ENCODE measurements at places on chromosomes 12 and 14.

GRCh38 chr12:45726603-45727300 is 2.8 kb upstream of the ARID2 start:
- peak; percentile 49 for DNase-seq

GRCh38 chr14:95522556-95522955 is 6.1 kb upstream of the SYNE3 start:
- no peak for DNase-seq

- DNase-seq = no peak
These were observed 661.1 kb downstream of the VRK1 start for GRCh38 chr14:97458255-97458654.

GRCh38 chr14:39276579-39277114 is 42.9 kb downstream of the MIA2 start:
- DNase-seq = no peak

- DNase-seq = no peak
These were observed 905 bp downstream of the CISTR start for GRCh38 chr12:53750812-53751335.

DNA sequence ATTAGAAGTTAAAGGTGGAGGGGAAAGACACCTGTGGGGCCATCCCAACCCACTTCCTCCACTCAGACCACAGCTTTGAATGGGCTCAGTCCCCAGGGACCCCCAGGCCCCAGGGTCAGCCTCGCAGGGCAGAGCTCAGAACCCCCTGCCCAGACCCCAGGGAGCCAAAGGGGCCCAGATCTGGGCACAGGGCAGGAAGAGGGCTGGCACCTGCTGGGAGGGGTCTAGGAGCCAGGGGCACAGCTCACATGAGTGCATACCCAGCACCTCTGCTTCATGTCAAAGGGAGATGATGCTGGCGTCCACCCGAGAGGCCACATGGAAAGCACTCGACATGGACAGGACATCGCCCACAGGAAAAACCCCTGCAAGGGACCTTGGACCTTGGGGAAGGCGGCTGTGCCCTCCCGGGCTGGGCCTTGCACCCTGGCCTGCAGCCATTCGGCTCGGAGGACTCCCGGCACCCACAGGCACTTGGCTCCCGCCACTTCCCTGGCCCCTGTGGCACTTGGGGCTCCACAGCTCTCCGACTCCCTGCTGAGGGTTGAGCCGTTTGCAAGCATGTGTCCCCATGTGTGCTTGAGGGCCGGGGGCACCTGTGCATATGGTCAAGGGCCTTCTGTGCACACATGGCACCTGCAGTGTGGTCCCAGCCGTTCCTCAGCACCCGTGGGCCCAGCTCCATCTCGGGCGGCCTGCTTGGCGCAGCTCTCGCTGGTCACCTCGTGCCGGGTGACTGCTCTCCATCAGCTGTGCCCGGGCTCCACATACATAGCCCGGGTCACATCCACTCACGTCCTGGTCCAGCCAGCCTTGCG is 7.8 kb upstream of the AMN start:
- no peak for DNase-seq

GRCh38 chr12:91009319-91009950 is 4.7 kb upstream of the EPYC start:
- no peak for DNase-seq

DNA sequence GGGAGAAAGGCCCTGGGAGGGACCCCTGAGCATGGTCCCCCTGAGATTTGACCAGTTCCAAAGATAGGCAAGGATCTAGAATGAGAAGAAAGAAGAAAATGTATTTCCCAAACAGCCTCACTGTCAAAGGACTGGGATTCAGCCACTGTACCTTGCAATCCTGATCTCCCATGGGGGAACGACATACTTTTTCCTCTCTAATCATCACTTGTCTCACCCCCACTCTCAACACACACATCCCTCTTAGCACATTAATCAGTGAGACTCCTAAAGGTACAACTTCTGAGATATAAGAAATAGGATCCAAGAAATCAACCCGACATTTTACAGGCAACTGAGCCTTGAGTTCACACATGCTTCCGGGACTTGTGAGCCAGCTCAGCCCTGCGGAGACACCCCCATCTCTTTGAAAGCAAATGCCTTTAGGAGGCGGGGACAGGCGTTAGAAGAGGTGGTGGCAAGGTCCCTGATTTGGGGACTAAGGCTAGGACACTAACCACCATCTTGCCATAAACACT is 1.4 kb downstream of the MAP3K9 start:
- no peak for DNase-seq

DNA sequence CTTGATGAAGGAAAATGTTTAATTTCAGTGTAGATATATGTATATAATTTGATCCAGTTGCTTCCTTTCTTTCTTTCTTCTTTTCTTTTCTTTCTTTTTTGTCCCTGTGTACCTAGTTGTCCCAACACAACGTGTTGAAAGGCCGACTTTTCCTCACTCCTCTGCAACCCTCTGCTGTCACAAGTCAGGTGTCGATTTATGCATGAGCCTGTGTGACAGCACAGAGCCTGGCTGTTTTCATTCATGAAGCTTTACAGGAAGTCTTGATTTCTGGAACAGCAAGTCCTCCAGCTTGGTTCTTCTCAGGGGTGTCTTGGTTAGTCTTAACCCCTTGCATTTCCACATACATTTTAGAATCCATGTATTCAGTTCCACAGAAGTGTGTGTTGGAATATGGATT is 88.1 kb downstream of the PPP2R5C start:
- no peak for DNase-seq

GRCh38 chr12:56877195-56878009 is 56.8 kb downstream of the SDR9C7 start:
- DNase-seq = no peak

DNA sequence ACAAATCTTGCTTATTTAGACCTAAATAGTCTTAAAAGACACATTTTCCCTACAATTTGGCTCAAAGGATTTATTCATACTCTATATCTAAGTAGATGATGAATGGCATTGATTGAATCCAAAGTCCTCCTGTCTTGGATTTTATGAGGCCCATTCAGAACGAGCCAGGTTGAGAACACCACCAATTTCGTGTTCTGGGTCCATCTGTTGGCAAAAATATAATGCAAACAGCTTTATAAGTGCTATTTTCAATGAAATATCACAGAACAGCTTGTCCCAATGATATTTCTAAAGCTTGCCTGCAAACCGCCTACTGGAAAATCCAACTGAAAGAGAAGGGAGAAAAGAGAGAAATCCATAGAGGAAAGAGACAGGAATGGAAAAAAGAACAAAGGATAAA is 204.8 kb upstream of the GARIN6 start:
- DNase-seq = no peak

DNA sequence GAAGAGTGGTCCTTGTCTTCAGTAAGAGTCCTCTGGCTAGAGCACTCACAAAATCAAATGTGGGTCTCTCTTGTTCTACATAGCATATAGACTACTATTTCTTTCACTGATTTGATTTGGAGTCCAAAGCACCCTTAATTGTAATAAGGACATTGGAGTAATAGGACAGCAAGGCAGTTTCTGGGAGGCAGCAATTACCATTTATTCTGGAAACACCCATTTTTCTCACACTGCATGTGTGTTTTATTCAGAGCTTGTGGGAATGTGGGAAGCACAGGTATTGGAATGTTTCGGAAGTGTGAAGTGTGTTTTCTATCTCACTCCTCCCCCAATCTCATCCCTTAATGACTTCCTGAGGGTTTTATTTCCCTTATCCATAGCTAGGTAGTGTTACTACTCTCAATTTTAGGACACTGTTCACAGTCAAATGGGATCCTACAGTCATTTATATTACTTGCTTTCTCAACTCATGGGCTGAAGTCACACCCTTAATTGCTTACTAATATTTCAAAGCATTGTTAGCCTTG is 20.2 kb downstream of the PCBP2 start:
- no peak for DNase-seq

DNA sequence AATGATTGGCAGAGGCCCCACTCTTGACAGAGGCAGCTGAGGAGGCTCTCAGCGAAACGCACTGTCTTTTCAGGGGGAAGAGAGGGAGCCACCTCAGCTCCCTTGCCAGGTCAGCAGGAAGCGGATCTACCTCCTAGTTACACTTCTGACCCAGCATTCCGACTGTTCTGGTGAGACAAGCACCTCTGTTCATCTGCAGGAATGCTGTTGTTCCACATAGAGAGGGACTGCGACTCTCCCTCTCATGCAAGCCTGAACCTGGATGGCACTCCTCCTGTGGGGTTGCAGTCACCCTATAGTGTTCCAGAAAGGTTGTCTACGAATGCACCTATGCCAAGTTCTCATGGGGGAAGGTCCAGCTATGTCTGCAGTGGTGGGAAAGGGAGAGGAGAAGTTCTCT is 37.1 kb upstream of the AEBP2 start:
- no peak for DNase-seq

DNA sequence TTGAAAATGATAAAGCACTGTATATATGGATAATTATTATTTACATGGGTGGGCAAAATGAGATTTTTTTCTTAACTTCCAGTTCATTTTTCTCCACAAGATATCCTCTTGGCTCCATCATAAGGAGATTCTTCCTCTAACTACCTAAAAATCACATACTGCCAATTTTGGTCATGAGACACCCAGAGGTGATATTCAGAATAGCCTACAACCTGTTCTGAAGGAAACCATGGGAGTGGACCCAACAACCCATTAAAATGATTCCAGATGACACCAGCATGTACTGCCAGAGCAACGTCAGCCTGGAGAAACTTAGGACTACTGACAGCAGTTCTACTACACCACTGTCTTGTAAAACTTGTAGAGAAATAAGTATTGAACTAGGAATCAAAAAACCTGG is 136.3 kb upstream of the TMPO start:
- no peak for DNase-seq

DNA sequence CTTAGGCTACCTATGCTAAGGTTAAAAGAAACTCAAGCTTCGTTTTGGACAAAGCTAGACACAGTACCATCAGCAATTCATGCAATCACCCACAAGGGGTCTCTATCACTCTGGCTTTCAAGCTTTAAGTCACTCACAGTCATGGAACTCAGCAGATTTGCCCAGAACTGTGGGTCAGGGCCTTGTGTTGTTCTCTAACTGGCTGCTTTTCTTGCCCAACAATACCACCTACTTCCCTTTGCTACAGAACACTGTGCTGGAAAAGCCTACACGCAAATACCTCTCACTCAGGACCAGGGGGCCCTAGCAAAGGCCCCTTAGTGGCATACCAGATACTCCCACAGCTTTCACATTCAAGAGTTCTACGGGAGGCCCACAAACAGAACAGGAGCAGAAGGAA is 9.1 kb downstream of the NEMP1 start:
- no peak for DNase-seq

DNA sequence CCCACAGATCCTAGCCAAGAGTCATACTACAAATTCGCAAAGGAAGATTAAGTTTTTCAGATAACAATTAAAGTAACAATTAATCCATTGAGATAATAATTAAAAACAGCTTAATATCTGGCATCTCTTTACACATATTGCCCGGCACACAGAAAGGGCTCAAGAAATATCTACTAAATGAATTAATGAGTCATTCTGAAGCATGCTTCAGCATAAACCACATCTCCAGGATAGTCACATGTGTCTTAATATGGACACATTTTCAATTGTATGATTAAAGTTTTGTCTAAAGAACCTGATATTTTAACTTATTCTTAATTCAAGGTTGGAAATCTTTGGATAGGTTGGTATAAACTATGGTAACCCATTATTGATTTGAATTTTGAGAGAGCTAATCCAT is 9.6 kb downstream of the ITPR2 start:
- no peak for DNase-seq

GRCh38 chr14:104346608-104347007 is 208.2 kb downstream of the KIF26A start:
- no peak for DNase-seq

- no peak for DNase-seq
These were observed 143.1 kb upstream of the HIF1A start for GRCh38 chr14:61552241-61552640.

DNA sequence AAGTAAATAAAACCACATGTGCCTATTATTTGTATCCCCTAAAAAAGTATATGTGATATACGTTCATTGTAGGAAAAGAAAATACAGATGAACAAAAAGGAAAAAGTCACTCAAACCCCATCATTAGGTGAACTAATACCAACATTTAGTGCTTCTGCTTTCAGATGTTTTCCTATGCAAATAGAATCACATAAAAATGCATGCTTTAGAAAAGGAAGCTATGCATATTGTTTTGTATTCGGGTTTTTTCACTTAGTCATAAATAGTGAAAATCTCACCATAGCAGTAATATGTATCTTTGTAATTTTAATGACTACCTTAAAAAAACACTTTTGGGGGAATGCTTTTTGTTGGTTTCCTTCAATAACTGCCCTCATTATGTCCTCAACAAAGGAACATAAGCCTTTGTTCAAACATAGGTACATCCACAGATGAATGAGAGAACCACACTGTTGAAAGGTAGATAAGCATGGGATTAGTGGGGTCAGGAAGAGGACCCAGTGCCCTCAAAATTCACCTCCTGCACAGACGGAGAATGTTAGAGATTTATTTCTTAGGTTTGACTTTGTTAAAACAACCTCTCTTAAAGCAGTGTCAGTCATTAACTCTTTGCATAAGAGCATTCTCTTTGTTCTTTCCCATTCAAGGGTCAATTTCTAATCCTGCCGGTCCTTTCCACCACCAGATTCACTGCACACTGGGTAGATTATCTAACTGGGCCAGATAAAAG is 6.5 kb downstream of the AMDHD1 start:
- no peak for DNase-seq

DNA sequence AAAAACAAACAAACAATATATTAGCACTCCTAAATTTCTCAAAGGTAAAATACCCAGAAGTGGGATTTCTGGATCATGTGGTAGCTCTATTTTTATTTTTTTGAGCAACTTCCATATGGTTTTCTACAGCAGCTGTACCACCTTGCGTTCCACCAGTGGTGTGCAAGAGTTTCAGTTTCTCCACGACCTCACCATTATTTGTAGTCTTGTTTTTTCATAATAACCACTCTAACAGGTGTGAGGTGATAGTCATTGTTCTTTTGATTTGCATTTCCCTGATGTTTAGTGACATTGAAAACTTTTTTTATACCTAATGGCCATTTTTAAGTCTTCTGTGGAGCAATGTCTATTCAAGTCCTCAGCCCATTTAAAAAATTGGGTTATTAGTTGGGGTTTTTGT is 127.3 kb upstream of the SLC38A2 start:
- DNase-seq = no peak

DNA sequence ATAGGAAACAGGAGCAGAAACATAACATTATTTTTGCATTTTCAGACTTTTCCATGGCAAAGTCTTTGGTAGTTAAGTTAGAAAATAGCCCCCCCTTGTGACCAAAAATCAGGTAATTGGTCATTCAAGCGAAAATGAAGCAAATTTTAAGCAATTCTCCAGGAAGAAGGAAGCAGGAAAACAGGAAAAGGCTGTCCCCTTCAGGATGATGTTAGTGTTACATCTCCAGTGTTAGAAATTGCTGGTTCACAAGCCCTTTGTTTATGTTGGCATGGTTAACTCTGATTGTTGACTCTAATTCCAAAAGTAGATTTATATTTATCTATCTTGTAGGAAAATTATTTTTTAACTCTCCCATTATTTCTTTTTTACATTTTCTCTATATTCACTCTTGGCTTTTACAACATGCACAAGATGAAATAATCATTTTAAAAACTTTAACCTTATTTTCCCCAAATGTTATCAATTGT is 18.8 kb upstream of the GAS2L3 start:
- DNase-seq = peak; percentile 62
